ENCODE measurements at places on chromosomes 6 and 20. TPM values are rescaled to one million over a fixed set of nuclear protein-coding genes. Genes with fewer than 3 reads are reported as not detected.

SLPI gene
- 5.4 TPM for total RNA-seq

ACTL10 gene
- total RNA-seq: 0.22 TPM

- no peaks in the 10 kb centered on the region for H3K27me3 ChIP-seq
- no peak for DNase-seq
- no peak overlapping the region for H3K4me3 ChIP-seq
- no peaks in the 10 kb centered on the region for H3K4me1 ChIP-seq
These were observed 65.8 kb upstream of the JAG1 start for GRCh38 chr20:10739566-10739965.

GRCh38 chr6:136719280-136720044 is 72.8 kb downstream of the MAP3K5 start:
- H3K27ac ChIP-seq: no peak overlapping the region
- H3K4me1 ChIP-seq: peaks cover 5% of the 10 kb centered on the region
- H3K4me3 ChIP-seq: no peak overlapping the region
- H3K36me3 ChIP-seq: no peaks in the 10 kb centered on the region
- no peak for DNase-seq
- H3K27me3 ChIP-seq: no peaks in the 10 kb centered on the region

DNA sequence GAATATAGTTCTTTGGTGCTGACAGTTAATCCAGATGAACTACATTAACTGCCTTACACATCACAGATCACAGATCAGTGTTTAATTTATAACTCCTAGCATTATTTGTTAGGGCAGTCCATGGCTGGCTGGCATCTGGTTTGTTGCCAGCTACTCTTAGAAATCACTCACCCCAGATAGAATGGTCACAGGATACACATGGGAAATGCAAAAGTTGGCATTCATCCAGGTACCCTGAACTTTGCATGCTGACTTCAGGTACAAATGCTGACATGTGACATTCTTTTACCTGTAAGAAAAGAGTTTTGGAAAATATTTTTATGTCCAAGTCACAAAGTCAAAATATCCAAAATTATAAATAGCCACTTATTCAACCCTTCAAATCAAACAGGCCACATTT is 20.2 kb downstream of the FBXL4 start:
- DNase-seq: no peak
- no peaks in the 10 kb centered on the region for H3K4me1 ChIP-seq
- no peak overlapping the region for H3K27ac ChIP-seq
- H3K27me3 ChIP-seq: no peaks in the 10 kb centered on the region
- no peak overlapping the region for H3K4me3 ChIP-seq

EBF4 gene
- 11.4 TPM for total RNA-seq

DNA sequence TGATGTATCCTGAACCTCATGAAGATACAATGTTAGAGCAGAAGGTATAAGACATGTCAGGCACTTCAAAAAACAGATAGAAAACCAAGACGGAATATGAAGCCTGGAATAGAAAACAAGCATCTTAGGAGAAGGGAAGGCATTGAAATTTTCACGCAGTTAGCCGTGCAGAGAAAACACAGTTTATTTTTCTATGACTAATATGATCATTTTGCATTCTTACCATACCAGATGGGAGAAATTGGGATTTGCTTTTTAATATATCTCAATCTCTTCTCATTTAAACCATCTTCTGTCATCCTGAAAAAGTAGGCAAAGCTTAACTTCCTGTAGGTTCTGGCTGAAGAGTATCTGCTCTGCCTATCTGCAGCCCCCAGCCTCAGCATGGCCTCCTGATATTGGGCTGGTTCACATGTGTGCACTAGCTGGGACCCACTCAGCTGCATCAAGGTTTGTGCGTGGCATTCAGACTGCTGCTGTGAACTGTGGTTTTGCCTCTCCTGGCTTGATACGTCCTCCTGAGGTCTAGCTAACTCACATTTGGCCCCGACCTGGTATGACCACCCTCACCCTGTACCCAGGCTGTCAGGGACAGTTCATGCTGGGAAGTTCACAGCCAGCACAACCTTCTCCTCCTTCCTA is 392.5 kb upstream of the SASH1 start:
- no peaks in the 10 kb centered on the region for H3K36me3 ChIP-seq
- no peak overlapping the region for H3K27ac ChIP-seq
- H3K4me3 ChIP-seq: no peak overlapping the region
- no peaks in the 10 kb centered on the region for H3K27me3 ChIP-seq
- no peak for DNase-seq

EYA2 gene
- total RNA-seq: not detected

DNA sequence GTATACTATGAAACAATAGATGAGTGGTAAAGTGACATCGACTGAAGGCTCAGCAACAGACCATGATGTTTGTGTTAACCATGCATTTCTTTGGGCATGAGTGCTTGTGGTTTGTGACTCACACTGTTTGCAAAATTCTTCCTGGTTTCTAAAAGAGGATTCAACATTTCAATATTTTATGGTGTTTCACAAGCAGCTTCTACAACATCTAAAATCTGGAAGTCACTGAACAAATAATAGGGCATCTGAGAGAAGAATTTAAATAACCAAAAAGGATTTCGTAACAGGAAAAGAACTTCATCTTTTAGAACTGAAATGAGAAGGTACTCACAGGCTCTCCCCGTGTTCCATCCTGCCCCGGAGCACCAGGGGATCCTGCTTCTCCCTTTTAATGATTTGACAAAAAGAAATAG is 146.2 kb downstream of the COL21A1 start:
- no peaks in the 10 kb centered on the region for H3K27me3 ChIP-seq
- no peaks in the 10 kb centered on the region for H3K4me1 ChIP-seq
- H3K4me3 ChIP-seq: no peak overlapping the region
- H3K27ac ChIP-seq: no peak overlapping the region
- no peaks in the 10 kb centered on the region for H3K36me3 ChIP-seq
- peak; percentile 41 for DNase-seq

DNA sequence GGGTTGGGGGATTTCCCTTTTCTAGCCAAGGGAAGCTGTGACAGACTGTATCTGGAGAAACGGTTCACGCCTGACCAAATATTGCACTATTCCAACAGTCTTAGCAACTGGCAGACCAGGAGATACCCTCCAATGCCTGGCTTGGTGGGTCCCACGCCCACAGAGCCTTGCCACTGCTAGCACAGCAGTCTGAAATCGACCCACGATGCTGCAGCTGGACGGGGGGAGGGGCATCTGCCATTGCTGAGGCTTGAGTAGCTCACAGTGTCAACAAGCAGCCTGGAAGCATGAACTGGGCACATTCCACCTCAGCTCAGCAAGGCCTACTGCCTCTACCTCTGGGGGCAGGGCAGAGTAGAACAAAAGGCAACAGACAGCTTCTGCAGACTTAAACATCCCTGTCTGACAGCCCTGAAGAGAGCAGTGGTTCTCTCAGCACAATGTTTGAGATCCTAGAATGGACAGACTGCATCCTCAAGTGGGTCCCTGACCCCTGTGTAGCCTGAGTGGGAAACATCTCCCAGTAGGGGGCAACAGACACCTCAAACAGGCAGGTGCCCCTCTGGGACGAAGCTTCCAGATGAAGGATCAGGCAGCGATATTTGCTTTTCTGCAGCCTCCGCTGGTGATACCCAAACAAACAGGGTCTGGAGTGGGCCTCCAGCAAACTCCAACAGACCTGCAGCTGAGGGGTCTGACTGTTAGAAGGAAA is 89.9 kb upstream of the ECI2 start:
- H3K27me3 ChIP-seq: no peaks in the 10 kb centered on the region
- H3K4me1 ChIP-seq: no peaks in the 10 kb centered on the region
- no peak overlapping the region for H3K27ac ChIP-seq
- DNase-seq: no peak
- H3K4me3 ChIP-seq: no peak overlapping the region
- no peaks in the 10 kb centered on the region for H3K36me3 ChIP-seq

HDGFL1 gene
- not detected for total RNA-seq

CCDC170 gene
- total RNA-seq: 0.12 TPM

PRDM1 gene
- total RNA-seq: 3.4 TPM

GRCh38 chr6:139248911-139249310 is 42.9 kb downstream of the TXLNB start:
- no peaks in the 10 kb centered on the region for H3K36me3 ChIP-seq
- H3K27ac ChIP-seq: no peak overlapping the region
- no peaks in the 10 kb centered on the region for H3K27me3 ChIP-seq
- H3K4me1 ChIP-seq: no peaks in the 10 kb centered on the region
- DNase-seq: no peak

DNA sequence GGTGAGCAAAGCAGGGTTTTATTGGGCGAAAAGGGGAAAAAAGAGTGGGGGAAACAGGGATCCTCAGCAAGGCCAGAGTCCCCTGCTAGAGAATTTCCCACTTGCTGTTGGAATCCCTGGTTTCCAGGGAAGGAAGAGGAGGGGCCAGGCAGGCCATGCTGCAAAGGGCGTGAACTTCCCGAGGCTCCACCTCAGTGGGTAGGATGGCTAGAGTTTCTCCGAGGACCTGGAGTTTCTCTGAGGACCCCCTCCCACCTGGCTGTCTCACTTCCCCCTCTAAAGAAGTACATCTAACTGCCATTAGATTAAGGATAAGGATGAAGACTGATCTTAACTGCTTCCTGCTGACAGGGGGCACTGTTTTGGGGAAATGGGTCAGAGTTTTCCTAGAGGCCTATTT is 1239.3 kb upstream of the GJE1 start:
- DNase-seq: no peak
- H3K36me3 ChIP-seq: peaks cover 19% of the 10 kb centered on the region
- H3K4me3 ChIP-seq: no peak overlapping the region
- no peaks in the 10 kb centered on the region for H3K27me3 ChIP-seq
- H3K27ac ChIP-seq: no peak overlapping the region

GRCh38 chr6:79167931-79168694 is 66.4 kb downstream of the HMGN3 start:
- no peaks in the 10 kb centered on the region for H3K4me1 ChIP-seq
- no peaks in the 10 kb centered on the region for H3K27me3 ChIP-seq
- no peak overlapping the region for H3K4me3 ChIP-seq
- H3K27ac ChIP-seq: no peak overlapping the region
- DNase-seq: no peak

DNA sequence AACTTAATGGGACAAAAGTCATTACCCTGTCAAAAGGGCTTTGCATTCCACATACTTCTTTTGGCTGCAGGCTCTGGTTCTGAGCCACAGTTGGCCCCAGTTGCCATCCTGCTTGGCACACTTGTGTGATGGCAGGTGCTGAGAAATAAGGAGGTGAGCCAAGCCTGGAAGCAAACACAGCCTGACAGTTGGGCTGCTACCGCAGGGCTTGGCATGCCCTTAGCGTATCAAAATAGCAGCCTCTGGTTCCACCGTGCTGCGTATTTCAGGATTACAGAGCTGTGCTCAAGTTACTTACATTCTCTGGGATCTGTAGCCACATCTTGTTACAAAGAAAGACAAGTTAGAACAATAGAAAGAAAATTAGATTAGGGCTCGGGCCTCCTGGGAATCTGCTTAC is 11.1 kb downstream of the MTHFD1L start:
- no peak overlapping the region for H3K27ac ChIP-seq
- no peaks in the 10 kb centered on the region for H3K4me1 ChIP-seq
- 0 out of 2 replicates have a peak, but pooled peaks cover 7% of the 10 kb centered on the region for H3K36me3 ChIP-seq
- H3K4me3 ChIP-seq: no peak overlapping the region
- H3K27me3 ChIP-seq: no peaks in the 10 kb centered on the region

CDSN gene
- 0.12 TPM for total RNA-seq

DNA sequence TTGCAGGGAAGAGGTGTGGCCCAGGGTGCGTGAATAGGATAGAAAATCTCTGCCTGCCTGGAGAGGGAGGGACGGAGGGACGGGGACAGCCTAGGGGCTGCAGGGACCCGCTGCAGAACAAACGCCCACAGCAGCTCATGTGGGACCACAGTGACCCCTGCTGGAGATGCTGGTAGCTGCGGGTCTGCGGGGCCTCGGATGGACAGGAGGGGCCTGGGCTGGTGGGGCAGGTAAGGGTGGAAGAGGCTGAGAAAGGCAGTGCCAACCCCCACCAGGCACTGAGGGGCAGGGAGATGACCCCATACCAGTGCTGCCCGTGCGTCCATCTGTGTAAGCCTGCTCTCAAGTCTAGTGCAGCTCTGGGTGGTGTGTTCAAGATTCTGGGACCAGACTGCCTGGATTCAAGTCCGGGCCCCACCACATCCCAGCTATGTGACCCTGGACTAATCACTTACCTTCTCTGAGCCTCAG is 39.4 kb downstream of the KIAA1755 start:
- H3K27me3 ChIP-seq: no peaks in the 10 kb centered on the region
- peak; percentile 46 for DNase-seq
- no peak overlapping the region for H3K4me3 ChIP-seq
- H3K36me3 ChIP-seq: no peaks in the 10 kb centered on the region

DNA sequence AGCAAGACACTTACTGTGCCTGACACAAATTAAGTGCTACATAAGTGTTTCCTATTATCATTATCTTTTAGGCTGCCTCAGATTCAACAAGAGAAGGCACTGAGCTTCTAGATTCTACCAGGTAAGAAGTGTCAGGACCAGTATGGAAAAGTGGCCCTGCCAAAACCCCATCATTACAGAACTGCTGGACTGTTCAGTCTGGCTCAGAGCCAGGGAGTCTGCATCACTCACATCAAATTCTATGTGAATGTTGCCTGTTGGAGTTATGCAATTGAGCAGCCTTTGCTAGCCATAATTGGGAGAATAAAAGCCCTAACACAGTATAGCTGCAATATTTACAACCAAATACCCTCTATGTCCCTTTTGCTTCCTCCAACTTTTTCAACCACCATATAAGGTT is 70.9 kb downstream of the ATG5 start:
- H3K27me3 ChIP-seq: no peaks in the 10 kb centered on the region
- no peak overlapping the region for H3K27ac ChIP-seq
- no peaks in the 10 kb centered on the region for H3K36me3 ChIP-seq
- DNase-seq: no peak

DNA sequence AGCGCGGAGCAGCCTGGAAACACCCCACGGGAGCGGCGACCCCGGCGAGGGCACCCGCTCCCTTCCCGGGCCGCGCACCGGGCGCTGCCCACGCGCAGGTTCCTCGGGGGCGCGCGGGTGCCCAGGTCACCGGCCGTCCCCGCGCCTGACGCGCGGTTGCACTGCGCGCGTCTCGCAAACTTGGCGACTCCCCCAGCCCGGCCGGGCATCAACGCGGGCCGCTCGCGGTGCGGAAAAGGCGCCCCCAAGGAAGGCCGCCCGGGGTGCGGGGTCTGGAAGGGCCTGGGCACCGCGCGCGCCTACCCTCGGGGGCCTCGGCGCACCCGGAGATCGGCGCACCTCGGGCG is 555 bp upstream of the ZBTB46 start:
- H3K27ac ChIP-seq: peak overlapping the region; percentile 51
- H3K36me3 ChIP-seq: no peaks in the 10 kb centered on the region
- H3K4me3 ChIP-seq: peak overlapping the region; percentile 38
- peaks cover 19% of the 10 kb centered on the region for H3K4me1 ChIP-seq

MTFR2 gene
- total RNA-seq: 13.2 TPM

DNA sequence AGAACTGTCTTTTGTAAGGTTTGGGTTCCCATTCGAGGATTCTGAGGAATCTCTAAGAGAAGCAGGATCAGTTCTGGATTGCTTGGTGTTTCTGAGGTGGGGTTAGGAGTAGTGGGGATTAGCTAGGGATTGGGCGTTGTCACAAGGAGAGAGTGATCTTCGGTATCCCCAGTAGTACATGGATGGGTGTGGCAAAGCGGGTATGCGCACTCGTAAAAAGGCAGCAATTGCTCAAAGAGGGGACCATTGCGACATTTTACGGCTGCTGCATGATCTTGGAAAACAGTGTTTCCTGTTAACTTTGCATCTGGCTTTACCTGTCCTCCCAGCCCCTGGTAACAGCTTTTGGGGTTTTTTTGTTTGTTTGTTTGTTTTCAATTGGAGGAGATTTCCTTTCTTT is 9.7 kb upstream of the ZSCAN9 start:
- no peak for DNase-seq
- no peaks in the 10 kb centered on the region for H3K27me3 ChIP-seq
- H3K36me3 ChIP-seq: no peaks in the 10 kb centered on the region
- H3K4me3 ChIP-seq: no peak overlapping the region
- H3K27ac ChIP-seq: no peak overlapping the region

Measured in HCT116 (cell line).